ENCODE measurements at places on chromosomes 13 and 19. TPM values are rescaled to one million over a fixed set of nuclear protein-coding genes. Genes with fewer than 3 reads are reported as not detected.

- DNase-seq, result no peak
Observed at GRCh38 chr19:1357531-1358109, 26.1 kb upstream of the NDUFS7 start.

DNA sequence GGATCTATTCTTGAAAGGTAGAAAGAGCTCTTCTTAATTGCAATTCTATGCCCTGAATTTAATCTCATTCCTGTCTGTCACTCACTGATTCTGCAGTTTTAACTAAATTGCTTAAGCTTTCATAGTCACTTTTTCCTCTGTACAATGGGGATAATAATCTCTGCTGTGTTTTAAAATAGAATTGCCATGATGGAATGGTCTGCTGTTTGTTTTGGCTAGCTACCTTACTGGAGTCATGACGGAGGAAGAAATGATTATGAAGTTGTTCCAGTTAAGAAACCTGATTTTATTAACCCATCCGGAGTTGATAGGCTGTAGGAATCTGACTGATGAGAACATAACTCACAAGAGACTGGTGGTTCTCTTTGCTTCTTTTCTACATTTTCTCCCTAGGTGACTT is 54.9 kb upstream of the ITM2B start:
- DNase-seq, result no peak

- DNase-seq, result no peak
Observed at GRCh38 chr13:42548731-42549551, 25.0 kb upstream of the TNFSF11 start.

DNA sequence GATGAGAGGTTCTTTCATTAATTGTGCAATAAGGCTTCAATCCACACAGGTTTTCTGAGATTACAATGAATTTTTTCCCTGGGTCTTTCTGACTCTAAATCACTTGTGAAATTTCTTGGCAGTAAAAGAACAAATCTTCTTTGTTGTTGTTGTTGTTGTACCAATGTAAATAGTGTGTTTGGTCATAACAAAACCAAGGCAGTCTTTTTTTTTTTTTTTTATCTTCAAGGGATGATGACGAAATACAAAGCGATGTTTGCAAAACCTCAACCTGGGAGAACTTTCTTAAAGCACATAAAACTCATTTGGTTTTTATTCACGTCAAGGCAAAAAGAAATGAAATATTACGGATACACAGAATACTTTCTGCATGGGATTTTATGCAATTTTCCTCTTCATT is 462.0 kb downstream of the LIG4 start:
- DNase-seq, result no peak

DNA sequence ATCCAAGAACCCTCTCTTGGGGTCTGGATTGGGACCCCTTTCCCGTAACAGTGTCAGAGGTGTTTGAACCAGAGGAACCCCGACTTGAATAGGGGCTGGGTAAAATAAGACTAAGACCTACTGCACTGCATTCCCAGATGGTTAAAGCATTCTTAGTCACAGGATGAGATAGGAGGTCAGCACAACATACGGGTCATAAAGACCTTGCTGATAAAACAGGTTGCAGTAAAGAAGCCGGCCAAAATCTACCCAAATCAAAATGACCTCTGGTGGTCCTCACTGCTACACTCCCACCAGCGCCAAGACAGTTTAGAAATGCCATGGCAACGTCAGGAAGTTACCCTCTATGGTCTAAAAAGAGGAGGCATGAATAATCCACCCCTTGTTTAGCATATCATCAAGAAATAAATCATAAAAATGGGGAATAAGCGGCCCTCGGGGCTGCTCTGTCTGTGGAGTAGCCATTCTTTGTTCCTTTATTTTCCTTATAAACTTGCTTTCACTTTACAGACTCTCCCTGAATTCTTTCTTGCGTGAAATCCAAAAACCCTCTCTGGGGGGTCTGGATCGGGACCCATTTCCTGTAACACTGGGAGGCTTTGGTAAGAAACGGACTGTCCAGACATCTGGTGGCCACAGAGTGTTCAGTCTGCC is 4.4 kb upstream of the SIN3B start:
- DNase-seq, result no peak

DNA sequence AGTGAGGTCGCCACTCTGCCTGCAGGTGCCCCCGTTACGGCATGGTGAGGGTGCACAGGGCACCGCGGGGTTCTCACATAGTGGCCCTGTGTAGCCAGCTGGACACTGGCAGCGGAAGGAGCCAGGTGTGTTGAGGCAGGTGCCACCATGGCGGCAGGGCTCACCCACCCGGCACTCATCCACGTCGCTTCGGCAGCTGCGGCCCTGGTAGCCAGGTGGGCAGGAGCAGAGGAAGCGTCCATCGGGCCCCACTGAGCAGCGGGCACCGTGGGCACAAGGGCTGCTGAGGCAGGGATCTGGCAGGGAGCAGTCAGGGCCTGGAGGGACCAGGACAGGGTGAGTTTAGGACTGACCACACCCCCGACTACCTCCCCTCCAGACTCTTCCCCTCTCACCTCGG is 8.8 kb downstream of the NOTCH3 start:
- DNase-seq, result no peak

GRCh38 chr13:103884101-103884723 is 818.0 kb upstream of the SLC10A2 start:
- no peak for DNase-seq

DNA sequence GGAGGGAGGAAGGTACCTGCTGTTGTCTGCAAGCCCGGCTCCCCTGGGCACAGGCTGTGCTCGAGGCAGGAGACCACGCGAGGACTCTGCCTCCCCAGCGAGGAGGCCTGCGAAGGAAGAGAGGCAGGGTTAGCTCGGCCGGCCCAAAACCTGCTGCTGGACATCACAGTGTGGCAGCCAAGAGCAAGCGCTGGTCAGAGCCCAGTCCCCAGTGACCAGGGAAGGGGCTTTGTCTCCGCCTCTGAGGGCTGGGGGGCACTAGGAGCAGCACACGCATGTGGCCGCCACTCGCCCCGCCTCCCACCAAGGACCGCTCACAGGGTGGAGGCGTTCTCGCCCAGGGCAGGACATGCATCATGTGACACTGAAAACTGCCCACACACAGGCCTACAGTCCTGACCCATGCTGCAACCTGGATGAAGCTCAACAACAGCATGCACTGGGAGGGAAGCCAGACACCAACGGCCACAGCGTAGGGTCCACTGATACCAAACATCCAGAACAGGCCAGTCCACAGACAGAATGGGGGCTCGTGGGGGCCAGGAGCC is 8.5 kb downstream of the MIER2 start:
- DNase-seq, result no peak

DNA sequence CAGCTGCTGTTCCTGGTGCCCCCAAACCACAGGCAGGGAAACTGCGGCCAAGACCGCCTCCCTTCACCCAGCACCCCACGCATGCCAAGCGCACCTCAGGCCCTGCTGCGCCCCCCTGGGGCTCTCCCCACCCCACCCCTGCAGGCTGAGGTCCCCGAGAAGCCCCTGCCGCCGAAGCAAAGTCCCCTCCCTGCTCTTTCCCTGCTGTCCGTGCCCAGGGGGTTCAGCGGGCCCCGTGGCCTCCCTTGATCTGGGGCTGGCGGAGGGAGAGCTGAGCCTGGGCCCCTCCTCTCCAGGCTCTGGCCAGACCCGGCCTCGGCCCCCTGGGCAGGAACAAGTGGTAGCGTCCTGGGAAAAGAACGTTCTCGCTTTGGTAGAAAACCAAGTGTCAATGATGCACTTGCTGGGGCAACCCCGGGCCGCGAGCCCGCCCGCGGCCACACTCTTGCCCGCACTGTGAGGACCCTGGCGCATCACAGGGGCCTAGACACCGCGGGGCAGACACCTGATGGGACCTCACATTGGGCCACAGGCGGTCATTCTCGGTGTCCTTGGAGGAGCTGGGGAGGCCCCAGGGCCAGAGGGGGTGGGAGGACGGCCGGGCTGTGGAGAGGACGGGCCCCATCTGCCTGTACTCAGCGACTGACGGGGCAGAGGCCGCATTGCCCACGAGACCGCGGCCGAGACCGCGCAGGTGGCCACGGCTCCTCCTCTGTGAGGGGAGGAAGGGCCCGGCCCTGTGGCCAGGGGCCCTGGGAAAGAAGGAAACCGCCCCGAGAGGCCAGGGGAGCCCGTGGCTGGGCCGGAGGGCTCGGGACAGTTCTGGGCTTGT is 29.0 kb downstream of the GPX4 start:
- DNase-seq, result no peak

- no peak for DNase-seq
Observed at GRCh38 chr13:31898378-31899071, 133.0 kb upstream of the FRY start.

Gene ZNF714
- polyA plus RNA-seq, result 11.6 TPM

Gene LIM2
- polyA plus RNA-seq, result not detected

Gene ANKLE1
- polyA plus RNA-seq, result 1.8 TPM

Gene KLK4
- not detected for polyA plus RNA-seq

Gene TBC1D17
- polyA plus RNA-seq, result 35.6 TPM

Gene DCT
- polyA plus RNA-seq, result 0.18 TPM

Gene IL4I1
- 1.0 TPM for polyA plus RNA-seq

Gene KLK3
- not detected for polyA plus RNA-seq
